SW480 (cell line): ENCODE measurements at places on chromosomes 1 and 21.

- DNase-seq, result no peak
Observed at GRCh38 chr1:29969576-29969975, 733.3 kb downstream of the PTPRU start.

- no peak for DNase-seq
Observed at GRCh38 chr1:26703478-26703877, 7.7 kb downstream of the ARID1A start.

- no peak for DNase-seq
Observed at GRCh38 chr21:19018529-19018928, 614.9 kb upstream of the TMPRSS15 start.

DNA sequence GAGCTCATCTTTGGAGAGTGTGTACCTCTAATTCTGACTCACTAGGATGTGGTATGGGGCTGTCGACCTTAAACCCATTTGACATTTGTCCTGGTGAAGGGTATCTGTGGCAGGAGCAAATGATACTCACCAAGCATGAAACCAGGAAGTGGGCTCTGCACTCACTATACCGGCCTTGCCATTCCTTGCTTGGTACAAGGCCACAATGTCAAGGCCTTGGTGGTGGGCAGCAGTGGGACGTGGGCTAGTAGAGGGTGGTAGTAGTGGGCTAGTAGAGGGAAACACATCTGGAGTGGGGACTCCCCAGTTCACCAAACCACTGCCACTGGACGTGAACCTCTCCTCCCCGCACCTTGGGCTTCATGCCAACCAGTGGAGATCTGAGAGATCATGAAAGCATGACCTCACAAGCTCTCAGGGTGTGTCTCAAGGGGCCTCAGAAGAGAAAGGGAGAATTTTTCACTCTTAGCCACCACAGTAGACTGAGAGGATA lies 11.5 kb downstream of the TNFSF4 start:
- DNase-seq, result no peak

DNA sequence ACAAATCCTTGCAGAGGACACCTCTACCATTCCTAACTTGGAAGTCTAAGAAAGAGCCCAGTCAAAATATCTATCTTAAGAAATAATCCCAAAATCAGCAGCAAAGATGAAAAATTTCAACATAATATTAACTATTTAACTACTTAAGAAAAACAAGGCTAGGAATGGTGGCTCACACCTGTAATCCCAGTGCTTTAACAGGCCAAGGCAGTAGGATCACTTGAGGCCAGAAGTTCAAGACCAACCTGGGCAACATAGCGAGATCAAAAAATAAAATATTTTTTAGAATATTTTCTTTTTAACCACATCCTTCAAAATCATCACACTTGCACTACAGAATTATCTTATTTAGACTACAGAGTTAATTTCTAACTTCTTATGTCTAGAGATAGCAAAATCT lies 4.9 kb downstream of the CNN3 start:
- no peak for DNase-seq

GRCh38 chr1:192011525-192011924 lies 146.7 kb upstream of the RGS18 start:
- DNase-seq, result no peak

DNA sequence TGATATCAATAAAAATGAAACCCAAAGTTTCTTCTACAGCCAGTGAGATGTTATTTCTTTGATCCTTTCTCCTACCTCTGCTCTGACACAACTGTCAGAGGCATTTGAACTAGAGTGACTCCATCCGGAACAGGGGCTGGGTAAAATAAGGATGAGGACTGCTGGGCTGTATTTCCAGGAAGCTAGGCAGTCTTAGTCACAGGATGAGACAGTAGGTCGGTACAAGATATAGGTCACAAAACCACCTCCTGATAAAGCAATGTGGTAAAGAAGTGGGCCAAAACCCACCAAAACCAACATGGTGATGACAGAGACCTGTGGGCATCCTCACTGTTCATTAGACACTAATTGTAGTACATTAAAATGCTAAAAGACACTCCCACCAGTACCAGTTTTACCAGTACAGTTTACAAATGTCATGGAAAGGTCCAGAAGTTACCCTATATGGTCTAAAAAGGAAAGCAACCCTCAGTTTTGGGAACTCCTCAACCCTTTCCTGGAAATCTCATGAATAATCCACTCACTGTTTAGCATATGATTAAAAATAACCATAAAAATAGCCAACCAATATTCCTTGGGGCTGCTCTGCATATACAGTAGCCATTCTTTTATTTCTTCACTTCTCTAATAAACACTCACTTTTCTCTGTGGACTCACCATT lies 96.7 kb downstream of the GABPA start:
- no peak for DNase-seq

- DNase-seq, result no peak
Observed at GRCh38 chr1:44521378-44522080, 116.5 kb downstream of the RNF220 start.

- no peak for DNase-seq
Observed at GRCh38 chr1:229938551-229938950, 128.5 kb upstream of the GALNT2 start.

GRCh38 chr1:167594822-167595221 lies 35.2 kb upstream of the RCSD1 start:
- DNase-seq, result no peak

DNA sequence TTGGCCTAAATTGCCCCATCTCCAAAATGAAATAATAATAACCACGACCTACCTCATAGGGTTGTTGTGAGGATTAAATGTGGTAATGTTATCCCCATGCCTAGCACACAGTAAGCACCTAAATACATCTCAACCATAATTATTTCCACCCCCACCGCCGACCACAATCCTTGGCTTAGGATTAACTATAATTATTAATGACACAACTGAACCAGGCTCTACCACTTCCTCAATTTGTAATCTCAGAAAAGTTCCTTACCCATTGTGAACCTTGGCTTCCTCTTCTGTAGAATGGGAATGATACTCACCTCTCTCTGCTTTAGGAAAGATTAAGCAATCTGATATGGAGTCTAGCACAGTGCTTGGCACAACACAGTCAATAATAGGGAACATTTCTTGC lies 44.3 kb upstream of the TACSTD2 start:
- no peak for DNase-seq

GRCh38 chr1:16151196-16151994 lies 4.5 kb downstream of the EPHA2 start:
- peak; percentile 52 for DNase-seq

DNA sequence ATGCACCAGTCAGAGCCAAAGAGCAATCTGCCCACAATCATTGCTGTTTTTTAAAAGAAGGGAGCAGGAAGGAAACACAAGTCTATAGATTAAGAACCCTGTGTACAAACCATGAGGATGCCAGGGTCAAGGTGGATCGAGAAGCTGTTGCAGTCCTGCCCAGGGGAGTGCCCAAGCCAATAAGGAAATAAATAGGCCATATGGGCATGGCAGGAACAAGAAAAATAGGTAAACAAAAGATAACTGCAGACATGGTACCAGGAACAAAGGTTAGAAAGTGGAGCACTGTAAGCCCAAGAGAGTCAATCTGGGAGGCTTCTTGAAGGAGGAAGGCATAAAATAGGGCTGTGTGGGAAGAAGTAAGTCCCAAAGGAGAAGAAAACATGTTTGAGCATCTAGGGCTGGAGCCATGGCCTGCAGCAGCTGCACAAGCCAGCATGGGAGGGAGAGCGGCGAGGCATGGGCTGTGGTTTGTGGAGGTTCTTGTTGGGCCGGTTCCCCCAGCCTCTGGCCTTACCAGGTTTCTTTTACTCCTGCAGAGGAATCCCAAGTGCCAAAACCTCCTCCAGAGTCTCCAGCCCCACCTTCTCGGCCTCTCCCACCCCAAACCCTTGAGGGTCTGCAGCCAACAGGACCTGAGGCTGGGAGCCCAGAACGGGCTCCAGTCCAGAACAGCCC lies 13.6 kb downstream of the INAVA start:
- no peak for DNase-seq

DNA sequence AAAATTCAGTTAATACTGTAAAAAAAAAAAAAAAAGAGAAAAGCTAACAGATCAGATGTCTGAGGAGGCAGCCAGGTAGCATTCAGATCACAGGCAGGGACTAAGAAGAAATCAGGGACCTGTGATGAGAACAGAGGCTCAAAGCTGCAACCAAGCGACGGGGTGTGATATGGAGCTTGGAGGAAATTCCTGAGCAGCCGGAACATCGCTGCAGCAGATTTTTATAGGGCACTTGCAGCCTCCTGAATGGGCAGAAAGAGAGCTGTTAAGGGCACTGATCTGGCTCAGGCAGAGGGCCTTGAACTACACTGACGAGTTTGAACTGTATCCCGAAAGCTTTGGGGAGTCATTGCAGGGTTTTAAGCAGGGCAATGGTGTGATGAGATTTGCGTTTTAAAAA lies 315.4 kb downstream of the ADGRL2 start:
- no peak for DNase-seq

GRCh38 chr1:14254251-14254650 lies 344.2 kb upstream of the KAZN start:
- DNase-seq, result no peak

DNA sequence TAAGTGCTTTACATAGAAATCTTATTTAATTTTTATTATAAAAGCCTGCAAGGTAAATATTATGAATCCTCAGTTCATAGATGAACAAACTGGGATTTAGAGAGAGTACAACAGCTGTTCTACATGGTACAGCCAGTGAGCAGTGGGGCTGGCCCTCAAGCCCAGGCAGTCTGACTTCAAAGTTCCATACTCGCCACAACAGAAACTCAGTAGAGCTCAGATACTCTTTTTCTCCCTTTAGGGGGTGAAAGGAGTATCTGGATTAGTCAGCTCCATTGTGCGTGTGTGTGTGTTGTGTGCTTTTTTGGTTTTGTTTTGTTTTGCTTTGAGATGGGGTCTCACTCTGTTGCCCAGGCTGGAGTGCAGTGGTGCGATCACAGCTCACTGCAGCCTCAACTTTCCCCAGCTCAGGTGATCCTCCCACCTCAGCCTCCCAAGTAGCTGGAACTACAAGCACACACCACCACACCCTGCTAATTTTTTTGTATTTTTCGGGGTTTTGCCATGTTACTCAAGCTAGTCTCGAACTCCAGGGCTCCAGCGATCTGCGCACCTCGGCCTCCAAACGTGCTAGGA lies 378.5 kb downstream of the SMYD3 start:
- no peak for DNase-seq

GRCh38 chr1:96721053-96721415 lies 550 bp upstream of the PTBP2 start:
- no peak for DNase-seq

GRCh38 chr1:14182856-14183255 lies 415.6 kb upstream of the KAZN start:
- no peak for DNase-seq

GRCh38 chr1:94795434-94795833 lies 24.7 kb upstream of the SLC44A3 start:
- no peak for DNase-seq

GRCh38 chr1:2412773-2413494 lies 570 bp upstream of the PEX10 start:
- peak; percentile 55 for DNase-seq

DNA sequence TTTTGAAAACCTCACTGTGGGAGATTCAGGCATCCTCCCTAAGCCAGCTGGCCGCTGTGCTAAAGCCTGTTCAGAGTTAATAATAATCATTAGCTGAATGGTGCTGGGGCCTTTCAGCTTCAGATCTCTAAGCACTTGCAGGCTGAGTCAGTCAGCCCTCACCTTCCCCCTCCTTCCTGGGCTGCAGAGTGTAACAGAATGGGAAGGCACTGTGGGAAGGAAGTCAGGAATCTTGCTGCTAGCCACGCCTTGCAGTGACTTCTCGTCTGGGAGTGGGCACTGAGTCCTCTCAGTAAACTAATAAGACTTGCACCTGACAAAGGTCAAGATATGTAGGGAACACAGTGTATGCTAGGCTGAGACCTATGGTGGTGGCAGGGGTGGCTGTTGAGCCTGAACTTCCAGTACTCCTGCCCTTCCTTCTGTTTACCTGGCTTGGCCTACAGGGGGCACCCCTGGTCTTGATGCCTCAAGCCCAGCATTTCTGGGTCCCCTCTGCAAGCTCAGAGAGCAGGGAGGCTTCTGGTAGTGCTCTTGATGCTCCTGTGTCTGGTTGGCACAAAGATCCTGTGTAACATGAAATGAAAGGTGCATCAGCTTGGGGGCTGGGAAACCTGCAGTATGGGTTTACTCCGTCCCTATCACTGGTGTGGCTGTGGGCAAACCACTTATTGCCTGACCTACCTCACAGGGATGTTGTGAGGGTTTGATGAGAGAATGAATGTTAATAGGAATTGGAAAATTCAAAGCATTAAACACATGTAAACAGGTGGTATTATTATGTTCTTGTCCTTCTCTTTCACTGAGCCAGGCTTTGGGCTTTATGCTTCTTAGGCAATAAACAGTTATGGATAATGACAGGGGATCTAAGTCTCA lies 6.0 kb downstream of the CYB561D1 start:
- peak; percentile 34 for DNase-seq

DNA sequence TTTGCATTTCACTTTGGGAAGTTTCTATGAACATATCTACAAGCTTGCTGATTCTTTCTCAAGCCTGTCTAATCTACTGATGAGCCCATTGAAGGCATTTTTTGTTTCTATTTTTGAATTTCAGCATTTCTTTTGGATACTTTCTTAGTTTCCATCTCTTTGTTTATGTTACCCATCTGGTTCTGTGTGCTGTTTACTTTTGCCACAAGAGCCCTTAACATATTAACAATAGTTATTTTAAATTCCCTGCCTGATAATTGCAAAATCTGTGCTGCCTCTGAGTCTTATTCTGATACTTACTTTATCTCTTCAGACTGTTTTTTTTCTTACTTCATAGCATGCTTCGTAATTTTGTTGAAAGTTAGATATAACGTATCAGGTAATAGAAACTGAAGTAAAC lies 75.8 kb upstream of the ZRANB2 start:
- no peak for DNase-seq

DNA sequence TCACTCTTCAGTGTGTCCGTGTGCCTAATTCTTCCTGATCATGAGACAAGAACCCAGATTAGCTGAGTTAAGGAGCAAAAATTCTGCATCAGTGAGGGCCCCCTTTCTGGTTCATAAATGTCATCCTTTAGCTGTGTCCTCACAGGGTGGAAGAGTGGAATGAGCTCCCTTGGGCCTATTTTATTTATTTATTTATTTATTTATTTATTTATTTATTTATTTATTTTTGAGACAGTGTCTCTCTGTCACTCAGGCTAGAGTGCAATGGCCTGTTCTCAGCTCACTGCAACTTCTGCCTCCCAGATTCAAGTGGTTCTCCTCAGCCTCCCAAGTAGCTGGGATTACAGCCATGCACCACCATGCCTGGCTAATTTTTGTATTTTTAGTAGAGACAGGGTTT lies 131.7 kb downstream of the PATJ start:
- DNase-seq, result no peak

DNA sequence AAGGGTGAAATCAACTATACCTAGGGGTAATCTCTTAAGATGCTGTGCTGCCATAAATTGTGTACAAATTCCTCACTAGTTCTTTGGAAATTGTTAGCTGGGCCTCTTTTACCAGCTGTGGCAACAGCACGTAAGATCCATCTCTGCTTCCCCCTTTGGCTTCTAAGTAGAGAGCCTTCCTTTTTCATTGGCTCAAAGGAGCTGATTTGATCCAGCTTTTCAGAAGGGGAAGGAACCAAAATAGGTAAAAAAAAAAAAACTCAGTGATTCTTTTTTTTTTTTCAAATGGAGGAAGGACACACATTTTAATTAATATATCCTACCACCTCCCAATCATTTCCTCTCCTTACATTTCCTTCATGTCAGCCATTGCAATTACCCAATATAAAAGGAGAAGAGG lies 4.0 kb upstream of the RCAN1 start:
- no peak for DNase-seq
